ENCODE measurements at places on chromosomes 2 and 18. TPM values are rescaled to one million over a fixed set of nuclear protein-coding genes. Genes with fewer than 3 reads are reported as not detected.

IL36B gene
- not detected for total RNA-seq

PHOSPHO2 gene
- total RNA-seq = 2.4 TPM

MFSD2B gene
- total RNA-seq = under 0.01 TPM

ORC4 gene
- 39.5 TPM for total RNA-seq

NT5C1B gene
- total RNA-seq = not detected

XDH gene
- total RNA-seq = 2.4 TPM

KIF5C gene
- total RNA-seq = 0.13 TPM

POMC gene
- 5.8 TPM for total RNA-seq

SRD5A2 gene
- total RNA-seq = not detected
